ENCODE measurements at places on chromosomes 6 and 20. TPM values are rescaled to one million over a fixed set of nuclear protein-coding genes. Genes with fewer than 3 reads are reported as not detected.

Gene TLDC2
- 0.49 TPM for total RNA-seq

Gene OR2H1
- not detected for total RNA-seq

Gene WFDC2
- not detected for total RNA-seq

Gene SPDEF
- under 0.01 TPM for total RNA-seq

Gene DPPA5
- total RNA-seq = not detected

Gene GRIK2
- total RNA-seq = 1.5 TPM

Gene RNF217
- 32.2 TPM for total RNA-seq

Gene RHAG
- not detected for total RNA-seq

Gene FAM217A
- total RNA-seq = not detected

Gene HLA-DRB5
- 0.49 TPM for total RNA-seq

Gene SLC22A23
- 20.4 TPM for total RNA-seq

Gene NKX2-2
- total RNA-seq = not detected

Gene DCBLD1
- total RNA-seq = 17.9 TPM

Gene HLA-DRA
- 0.85 TPM for total RNA-seq

Gene DNMT3B
- 1.7 TPM for total RNA-seq

Gene SAMD3
- 0.65 TPM for total RNA-seq

Gene MACROD2
- 9.1 TPM for total RNA-seq

Gene BANF2
- total RNA-seq = not detected

Gene SIRPD
- total RNA-seq = not detected

Gene TSBP1
- total RNA-seq = not detected

Gene SLC12A5
- not detected for total RNA-seq

Gene SMIM8
- total RNA-seq = 8.0 TPM

Gene TREM2
- total RNA-seq = not detected

Gene RBM38
- total RNA-seq = 7.2 TPM

Gene RFX6
- not detected for total RNA-seq

Measured in hair follicle dermal papilla cell (primary cell).